ENCODE measurements at places on chromosomes 2 and 18.

DNA sequence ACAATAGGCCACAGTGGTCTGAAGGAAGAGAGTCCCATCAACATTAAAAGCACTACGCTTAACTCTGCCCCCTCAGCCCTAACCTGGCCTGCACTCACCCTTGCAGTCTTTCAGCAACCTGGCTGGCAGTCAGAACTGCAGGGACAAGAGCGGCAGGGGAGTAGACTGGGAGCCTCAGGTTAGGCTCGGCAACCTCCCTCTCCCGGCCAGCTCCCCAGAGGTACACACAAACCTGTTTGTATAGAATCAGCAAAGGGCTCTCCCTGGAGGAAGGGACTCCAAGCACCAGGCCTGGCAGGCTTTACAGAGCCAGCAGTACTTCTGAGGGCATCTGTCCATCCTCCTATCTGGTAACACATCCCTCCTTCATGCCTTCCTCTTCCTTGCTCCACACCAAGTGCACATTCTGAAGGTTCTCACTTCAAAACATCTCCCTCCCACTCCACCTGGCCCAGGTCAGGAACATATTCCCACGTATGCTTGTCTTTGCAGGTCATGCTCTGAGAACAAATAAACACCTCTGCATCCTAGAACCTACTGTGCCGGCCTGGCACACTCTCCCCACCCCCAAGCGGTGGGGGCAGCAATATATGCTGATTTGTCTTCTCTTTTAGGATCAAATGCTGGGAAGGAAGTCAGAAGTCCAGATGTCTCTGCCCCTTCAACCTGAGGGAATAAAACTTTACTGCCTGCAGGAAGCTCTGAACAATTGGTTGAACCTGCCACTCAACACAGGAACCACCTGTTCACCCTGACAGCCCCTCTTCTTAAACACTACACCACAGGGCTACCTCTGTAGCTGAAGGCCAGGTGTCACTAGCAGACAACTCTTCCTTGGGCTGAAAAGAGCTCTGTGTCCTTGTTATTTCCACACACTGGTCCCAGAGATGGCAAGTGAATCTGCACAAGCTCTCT is 12.6 kb upstream of the SFXN5 start:
- no peak for DNase-seq

DNA sequence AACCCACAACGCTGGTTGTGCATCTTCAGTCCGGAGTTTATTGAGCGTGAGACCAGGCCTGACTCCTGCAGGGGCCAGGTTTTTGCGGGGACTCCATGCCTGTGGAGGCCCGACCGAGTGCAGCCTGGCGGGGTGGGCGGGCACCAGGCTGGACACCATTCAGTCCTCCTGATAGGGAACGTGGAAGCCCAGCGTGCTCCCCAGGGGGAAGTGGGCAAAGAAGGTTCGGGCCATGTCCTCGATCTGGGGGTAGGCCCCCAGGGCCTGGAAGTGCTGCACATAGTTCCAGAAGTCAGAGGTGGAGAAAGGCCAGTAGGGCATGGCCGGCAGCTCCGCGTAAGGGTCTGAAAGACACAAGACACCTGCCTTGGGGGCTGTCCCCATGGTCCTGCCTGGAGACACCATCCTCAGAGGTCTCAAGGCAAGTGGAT is 1.4 kb downstream of the OTOS start:
- no peak for DNase-seq

DNA sequence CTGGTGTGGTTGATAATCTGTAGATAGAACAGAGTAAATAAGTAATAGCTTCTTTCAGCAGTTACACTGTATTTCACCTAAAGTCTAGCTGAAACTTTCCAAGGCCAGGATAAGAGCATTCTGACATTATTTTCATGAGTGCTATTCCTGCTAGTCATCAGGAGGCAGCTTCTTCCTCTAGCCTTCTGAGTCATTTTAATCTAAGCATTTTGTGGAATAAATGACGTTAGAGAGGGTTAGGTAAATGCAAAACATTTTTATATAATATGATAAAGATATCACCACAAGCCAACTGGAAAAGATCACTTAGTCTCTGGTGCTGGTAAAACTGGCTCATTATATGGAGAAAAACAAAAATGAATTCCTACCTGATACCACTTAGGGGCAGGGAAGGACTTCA is 138.5 kb downstream of the MEP1B start:
- peak; percentile 50 for DNase-seq

DNA sequence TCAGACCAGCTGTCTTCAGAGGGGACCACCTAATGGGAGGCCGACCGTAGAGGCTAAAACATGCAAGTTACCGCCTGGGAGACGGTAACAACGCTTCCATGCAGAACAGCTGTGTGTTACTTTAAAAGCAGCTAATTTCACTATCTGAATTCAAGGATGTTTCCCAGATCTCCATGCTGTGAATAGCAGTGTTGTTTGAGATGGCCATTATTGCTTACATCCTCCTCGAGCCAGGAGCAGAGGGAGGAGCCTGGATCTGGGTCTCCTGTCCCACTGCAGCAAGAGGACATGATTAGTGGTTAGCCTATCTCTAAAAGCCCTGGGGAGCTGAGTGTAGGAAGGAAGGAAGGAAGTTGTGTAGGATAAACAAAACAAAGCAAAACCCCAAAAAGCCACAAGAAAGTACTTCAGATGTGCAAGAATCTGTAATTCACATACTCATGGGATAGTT is 50.9 kb downstream of the ACTR2 start:
- DNase-seq: peak; percentile 58

DNA sequence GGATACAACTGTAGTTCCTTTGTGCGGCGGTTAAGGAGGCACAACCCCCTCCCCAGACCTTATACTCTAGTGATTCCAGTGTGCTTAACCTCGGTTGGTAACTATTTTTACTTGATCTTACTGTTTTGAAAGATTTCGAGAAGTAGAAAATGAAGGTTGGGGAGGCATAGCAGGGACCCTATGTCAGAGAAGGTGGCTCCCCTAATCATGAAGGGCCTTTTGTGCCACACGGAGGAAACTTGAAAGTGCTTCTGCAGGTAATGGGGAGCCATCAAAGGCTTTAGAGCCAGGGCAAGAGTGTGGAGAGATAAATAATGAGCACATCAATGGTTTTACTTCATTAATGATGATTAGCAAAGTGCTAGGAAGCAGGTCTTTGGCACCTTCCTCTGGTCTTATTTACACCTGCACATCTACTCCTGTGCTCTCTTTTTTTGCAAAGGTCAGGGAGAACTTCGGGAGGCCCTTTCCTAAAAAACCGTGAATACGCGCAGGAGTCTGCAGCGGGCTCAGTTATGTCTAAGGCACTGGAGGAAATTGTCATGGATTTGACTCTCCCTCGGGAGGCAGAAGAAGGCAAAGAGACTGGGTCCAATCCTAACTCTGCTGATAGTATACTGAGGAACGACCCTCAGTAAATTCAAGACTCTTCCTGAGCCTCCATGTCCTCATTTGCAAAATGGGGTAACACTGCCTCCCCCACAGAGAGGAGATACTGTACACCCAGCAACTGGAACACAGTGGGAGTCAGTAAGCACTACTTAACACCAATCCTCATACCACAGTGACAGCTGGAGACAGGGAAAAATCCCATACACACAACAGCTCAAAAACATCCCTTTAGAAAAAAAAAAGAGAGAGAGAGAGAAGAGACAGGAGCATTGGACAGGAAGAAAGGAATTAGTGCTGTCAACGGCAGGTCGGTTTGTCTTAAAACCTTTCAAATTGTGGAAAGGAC is 81.6 kb downstream of the DDX1 start:
- DNase-seq: no peak

GRCh38 chr2:42425697-42426096 is 64.7 kb upstream of the COX7A2L start:
- no peak for DNase-seq

DNA sequence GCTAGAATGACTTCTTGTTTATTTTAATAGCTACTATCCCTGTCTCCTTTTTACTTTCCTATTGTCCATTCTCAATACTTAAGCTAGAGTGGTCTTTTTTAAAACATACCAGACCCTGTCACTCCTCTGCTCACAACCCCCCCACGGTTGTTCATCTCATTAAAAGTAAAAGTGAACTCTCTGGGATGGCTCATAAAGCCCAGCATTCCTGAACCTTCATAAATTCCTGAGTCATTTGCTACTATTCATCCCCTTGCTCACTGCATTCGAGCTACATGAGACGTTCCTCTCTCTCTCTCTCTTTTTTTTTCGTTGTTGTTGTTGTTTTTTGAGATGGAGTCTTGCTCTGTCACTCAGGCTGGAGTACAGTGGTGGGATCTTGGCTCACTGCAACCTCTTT is 148.7 kb upstream of the DSEL start:
- peak; percentile 52 for DNase-seq

DNA sequence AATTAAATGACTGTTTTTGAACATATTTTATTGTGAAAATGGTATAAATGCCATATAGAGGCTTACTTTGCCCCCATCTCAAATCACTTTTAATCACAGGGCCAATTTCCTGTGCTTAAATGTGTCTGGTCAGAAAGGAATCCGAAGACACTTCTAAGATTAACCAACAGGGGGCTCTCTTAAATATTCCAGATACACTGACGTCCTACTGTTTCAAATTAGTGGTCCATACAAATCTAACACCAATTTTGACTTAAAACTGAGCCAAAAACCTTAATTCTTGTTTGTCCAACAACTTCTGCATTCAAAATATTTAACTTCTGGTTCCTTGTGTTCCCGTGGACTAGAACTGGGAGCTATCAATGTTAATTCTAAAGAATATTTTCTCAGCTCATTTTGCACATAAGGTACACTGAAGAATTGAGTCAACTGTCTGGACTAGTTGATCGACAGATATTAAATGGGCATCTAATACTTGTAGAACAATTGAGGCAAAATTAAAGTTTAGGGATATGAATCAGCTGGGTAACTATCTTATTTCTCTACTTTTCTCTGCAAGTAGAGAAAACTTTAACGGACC is 557.5 kb downstream of the ARHGAP15 start:
- DNase-seq: peak; percentile 46

DNA sequence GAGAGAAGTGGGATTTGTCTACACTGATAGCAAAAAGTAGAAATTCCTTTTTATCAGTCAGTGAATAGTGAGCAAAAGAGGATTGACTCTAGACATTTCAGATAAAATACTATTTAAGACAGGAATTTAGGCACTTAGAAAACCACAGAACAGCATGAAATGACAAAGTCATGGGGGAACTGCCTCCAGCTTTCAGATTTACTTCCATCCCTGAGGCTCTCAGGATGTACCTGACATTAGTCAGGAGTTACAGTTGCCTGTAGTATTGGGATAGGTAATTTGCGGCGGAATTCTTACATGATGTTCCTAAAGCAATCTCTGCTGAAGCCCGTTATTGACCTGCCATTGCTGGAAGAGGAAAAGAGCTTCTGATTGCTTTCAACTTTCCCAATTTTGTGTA is 337.1 kb upstream of the MAP2 start:
- DNase-seq: no peak
